ENCODE measurements at places on chromosomes 6 and 20.
A peak's percentile ranks its signal among the peaks of the same experiment; 100 is the strongest.

GRCh38 chr6:142395266-142395665, 93.5 kb downstream of the ADGRG6 start:
- DNase-seq: no peak

GRCh38 chr6:112429226-112429625, 82.1 kb downstream of the RFPL4B start:
- DNase-seq: no peak

GRCh38 chr6:112308476-112308875, 38.7 kb upstream of the RFPL4B start:
- no peak for DNase-seq

- DNase-seq: no peak
Measured at GRCh38 chr6:62764841-62765240, 446.4 kb upstream of the FKBP1C start.

DNA sequence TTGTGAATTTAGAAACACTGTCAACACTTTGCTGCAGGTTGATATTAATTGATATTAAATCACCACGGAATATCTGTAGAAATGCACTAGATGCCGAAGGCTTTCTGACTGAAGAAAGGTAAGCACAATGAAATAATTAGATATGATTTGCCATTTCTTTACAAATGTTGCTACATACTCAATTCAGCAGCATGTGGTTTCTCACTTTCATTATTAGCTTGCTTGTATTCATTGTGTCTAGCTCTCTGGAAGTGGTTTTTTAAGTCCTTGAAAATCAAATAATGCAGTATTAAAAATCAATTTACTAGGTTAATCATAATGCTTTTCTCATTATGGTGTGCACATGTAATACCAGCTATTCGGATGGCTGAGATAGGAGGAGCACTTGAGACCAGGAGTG, 231.3 kb upstream of the MARCKS start:
- DNase-seq: no peak

- no peak for DNase-seq
Measured at GRCh38 chr6:118569498-118569897, 21.4 kb downstream of the PLN start.

DNA sequence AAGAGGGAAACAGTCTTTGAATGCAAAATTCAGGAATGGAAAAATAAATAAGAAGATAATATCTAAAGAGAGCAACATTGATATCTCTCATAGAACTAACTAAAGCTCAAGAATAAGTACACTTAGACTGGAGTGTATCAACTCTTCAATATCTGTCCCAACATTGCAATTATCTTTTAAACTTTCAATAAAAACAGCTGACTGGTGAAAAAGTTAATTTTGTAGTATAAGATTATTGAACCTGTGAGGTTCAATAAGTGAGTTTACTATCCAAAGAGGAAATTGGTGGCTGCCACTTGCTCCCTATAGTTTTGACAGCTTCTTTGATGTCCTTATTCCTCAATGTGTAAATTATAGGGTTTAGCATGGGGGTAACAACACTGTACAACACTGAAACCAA, 13.7 kb downstream of the OR5V1 start:
- DNase-seq: no peak

DNA sequence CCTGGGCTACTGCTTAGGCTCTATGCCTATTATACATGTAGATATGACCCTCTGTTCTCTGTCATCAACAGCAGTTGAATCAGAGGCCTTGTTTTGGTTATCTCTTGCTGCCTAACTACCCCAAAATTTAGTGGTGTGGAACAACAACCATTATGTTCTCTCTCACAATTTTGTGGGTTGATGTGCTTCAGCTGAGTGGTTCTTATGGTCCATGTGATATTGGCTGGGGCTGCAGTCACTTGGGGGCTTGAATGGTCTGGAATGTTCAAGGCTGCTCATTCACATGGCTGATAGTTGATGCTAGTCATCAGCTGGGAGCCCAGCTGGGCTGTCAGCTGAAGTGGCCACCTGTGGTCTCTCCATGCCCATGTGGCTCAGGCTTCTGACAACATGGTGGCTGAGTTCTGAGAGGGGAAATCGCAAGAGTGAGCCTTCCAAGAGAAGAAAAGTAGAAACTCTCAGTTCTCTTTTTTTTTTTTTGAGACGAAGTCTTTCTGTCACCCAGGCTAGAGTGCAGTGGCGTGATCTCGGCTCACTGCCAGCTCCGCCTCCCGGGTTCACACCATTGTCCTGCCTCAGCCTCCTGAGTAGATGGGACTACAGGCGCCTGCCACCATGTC, 47.8 kb downstream of the SHLD1 start:
- no peak for DNase-seq

GRCh38 chr6:75213732-75214131, 7.9 kb upstream of the COL12A1 start:
- DNase-seq: no peak

DNA sequence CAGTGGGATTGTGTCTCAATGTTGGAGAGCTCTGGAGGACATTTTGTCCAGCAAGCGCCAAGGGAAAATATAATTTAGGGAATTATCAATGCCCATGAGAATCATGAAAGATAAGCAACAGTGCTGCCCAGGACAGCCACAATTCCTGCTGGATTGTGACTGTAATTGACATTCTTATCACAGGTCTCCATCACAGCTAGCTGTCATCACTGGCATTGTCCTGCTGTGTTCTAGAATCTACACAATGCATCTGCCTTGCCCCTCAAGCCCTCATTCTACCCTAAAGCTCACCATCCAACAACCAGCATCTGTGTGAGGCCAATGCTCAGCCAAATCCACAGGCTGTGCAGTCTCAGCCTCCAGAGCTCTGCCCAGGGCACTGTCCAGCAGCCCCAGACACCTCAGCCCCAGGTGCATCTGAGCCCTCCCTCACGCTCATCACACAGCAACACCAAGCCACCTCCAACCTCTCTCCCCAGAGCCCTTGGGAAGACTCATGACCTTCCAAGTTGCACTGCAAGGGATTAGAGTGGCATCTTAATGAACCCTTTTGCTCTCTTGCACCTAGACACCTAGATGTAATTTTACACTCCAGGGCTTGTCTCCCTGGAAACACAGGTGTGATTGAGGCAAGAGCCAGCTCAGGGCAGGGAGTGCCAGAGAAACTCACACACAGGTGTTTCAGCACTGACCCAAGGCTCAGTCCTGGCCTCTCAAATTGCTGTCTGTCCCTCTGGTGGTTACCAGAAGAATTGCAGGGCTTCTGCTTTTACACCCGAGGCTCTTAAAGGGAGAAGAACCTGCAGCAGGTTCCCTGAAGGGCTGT, 85.2 kb upstream of the PHACTR3 start:
- DNase-seq: no peak

DNA sequence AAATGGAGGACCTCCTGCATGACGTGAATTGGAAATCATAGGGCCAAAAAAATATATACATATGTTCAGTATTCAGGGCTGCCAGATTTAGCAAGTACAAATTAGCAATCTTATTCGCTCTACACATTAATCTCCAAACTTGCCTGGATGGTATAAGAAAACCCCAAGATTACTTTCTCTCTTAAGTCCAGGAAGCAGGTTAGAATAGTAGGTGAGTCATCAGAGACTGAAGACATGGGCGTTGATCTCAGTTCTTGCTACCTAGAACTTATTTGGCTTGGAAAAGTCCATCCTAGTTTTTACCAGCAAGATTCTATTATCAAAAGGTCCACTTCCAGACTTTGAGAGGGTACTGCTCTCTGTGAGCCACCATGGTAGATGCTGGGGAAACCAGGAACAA, 47.4 kb downstream of the GPR63 start:
- no peak for DNase-seq

DNA sequence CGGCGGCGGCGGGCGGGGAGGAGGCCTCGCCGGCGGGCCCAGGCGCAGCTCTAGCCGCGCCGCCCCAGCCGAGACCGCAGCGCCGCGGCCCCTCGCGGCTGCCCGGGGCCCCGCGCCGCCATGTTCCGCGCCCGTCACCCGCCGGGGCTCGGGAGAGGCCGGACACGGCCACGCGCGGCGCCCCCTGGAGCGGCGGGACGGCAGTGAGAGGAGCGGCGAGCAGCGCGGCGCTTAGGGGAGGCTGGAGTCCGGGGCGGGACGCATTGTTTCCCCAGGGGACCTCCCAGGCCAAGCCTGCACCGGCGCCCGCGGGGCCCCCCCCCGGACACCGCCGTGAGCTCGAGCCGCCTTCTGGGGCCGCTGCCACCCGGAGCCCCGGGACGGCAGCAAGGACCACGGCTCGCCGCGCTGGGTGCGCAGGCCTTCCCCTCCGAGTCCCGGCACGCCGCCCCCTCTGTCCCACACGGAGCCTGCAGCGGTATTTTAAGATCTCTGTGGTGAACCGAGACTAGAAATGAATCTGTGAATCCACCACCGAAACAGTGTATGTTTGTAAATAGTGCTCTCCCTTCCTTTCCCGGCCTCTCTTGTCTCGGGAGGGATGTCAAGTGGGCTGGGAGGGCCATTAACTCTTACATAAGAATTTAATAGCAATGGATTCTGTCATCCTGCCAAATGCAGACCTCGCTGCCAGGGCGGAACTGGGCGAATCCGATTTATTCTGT, 424 bp upstream of the KIF13A start:
- DNase-seq: peak; percentile 29

DNA sequence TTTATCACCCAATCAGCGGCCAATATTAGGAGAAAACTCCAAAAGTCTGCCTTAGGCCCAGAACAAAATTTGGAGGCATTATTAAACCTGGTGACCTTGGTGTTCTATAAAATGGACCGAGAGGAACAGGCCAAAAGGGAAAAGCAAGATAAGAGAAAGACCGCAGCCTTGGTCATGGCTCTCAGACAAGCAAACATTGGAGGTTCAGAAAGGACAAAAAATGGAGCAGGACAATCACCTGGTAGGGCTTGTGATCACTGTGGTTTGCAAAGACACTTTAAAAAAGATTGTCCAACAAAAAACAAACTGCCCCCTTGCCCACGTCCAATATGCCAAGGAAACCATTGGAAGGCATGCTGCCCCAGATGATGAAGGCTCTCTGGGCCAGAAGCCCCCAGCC, 31.2 kb downstream of the CEP85L start:
- DNase-seq: no peak

GRCh38 chr20:17807651-17808050, 107.9 kb downstream of the BANF2 start:
- DNase-seq: no peak

DNA sequence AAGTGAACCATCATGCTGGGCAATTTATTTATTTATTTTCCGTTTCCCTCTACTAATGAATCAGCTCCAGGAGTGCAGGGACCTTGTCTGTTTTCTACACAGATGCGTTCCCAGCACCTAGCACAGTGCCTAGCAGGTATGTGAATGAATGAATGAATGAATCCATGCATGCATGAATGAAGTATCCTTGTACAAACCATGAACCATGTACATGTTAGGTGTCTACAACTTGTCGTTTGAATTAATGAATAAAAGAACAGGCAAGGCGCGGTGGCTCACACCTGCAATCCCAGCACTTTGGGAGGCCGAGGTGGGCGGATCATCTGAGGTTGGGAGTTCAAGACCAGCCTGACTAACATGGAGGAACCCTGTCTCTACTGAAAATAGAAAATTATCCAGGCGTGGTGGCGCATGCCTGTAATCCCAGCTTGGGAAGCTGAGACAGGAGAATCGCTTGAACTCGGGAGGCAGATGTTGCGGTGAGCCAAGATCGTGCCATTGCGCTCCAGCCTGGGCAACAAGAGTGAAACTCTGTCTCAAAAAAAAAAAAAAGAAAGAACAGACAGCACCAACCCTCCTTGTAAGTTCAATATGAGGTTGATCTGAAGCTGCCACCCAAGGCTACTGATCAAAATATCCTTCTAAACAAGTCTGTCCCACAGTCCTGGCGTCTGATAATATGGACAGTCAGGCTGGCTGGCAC, 27.3 kb upstream of the SLC9A8 start:
- no peak for DNase-seq

GRCh38 chr6:166032366-166033200, 135.1 kb downstream of the TBXT start:
- DNase-seq: no peak

- DNase-seq: no peak
Measured at GRCh38 chr6:6004390-6004995, 2.2 kb downstream of the NRN1 start.

DNA sequence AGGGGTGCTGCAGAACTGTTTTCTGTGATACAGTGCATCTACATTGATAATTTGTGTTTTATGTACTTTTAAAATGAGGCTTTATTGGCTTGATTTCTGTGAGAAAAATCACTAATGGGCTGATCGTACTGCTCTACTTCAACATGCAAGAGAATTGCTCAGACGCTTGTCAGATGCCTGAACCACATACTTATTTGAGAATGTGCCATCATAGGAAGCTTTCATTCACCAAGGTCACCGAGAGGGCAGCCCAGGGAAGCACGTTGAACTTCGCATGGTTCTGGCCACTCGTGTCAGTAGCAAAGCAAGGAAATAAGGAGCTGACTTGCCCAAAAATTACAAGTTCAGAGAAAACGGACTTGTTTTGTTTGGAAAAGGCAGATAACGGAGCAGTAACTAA, 168.5 kb upstream of the AKAP12 start:
- no peak for DNase-seq

GRCh38 chr6:138590796-138591709, 91.8 kb upstream of the NHSL1 start:
- no peak for DNase-seq

DNA sequence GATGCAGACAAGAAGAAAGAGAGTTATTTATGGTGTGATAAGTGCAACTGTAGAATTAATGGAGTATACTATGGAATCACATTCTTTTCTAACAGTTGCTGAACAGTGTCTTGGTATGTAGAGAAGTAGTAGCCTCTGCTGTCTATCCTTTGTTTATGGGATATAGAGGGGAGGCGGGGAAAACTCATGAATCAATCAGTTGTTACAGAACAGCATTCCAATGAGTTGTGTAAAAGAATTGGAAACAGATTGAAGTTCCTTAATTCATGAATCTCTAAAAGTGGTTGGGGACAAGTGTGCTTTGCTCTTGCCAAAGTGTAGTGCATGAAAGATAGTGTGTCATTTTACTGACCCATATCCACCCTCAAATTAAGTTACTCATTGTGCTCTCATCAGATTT, 77.7 kb downstream of the FLRT3 start:
- no peak for DNase-seq

DNA sequence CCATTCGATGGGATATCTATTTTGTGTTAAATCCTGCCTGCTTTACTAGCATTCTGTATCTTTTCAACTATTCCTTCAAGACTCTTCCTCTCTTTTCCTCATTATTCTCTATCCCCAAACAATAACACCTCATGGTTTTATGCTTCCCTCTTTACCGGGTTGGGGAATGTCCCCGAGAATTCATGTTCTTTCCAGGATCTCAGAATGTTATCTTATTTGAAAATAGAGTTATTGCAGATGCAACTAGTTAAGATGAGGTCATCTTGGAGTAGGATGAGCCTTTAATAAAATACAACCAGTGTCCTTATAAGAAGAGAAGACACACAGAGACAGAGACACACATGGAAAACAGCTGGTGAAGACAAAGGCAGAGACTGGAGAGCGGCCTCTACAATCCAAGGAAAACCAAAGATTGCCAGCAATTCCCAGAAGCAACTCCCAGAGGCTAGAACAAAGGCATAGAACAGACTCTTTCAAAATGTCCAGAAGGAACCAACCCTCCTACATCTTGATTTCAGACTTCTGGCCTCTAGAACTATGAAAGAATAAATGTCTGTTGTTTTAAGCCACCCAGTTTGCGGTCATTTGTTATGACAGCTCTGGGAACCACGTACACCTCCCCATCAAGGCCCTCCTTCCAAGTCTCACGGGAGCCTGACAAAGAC, 126.8 kb upstream of the TNFAIP3 start:
- DNase-seq: no peak

Measured in stimulated activated CD8-positive, alpha-beta memory T cell treated with anti-CD3 and anti-CD28 coated beads, Interleukin-2, amount 100 ng/mL, for 48 hours (primary cell).